ENCODE measurements at places on chromosomes 2 and 18.

DNA sequence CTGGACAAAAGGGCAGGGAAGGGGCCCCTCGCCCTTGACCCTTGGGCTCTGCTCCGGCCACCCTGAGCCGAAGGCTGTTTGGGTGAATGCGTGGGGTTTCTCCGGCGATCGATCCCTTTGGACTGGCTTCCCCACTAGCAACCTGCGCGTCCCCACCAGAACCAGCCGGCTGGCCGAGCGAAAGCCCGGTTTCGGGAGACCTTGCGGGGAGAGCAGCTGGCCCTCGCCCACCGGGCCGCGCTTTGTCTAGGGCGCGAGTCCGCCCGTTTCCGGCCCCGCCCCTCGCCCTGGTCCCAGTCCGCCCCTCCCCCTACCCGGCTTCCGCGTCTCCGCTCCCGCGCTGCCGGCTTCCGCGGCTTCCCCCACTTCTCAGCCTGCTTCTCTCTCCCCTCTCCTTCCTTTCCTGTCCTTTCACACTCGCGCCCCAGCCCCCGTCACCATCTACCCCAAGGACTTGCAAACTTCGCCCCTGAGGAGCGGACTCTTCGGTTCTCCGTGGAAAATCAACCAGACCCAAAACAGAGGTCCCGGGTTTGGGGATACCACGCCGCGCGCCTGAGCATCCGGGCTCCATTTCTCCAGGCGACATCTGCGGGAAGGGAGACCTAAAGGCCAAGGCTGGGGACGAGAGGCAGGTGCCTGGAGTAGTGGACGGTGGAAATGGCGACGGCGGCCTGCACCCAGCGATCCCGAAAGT, 48.0 kb upstream of the ATP6V1B1 start:
- ATAC-seq: peak; percentile 81

GRCh38 chr2:85248773-85249509, 78.8 kb downstream of the TGOLN2 start:
- no peak for ATAC-seq

DNA sequence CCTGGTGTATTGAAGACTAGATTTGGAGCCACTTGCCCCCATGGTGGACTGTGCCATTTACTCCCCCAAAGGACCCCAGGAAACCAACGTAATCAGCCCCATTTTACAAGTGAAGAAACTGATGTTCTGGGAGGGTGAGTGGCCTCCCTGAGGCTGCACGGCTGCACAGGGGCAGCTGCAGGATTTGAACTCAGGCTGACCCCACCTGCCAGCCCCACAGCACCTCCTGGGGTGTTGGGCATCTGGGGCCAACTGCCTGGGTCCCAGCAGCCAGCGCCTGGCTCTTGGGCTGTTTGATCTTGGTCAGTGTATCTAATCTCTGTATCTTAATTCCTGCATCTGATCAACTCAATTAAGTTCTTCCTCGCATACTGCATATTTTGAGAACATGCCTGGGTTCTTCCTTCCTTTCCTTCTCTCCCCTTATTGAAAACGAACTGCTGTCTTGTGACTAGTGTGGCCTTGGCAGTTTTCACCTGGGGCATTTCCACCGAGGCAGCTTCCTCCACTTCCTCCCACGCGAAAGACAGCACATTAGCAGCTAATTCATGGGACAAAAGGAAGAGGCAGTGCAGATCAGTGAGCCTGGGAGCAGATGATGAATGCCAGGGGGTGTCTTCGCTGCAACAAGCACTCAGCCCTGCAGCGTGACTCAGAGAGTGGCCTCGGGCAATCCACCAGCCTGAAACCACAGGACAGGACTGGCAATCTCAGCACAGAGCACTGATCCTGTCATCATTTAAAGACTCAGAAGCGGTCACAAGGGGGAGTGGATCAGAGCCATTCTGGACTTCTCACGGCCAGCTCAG, 184.1 kb upstream of the RAB12 start:
- ATAC-seq: peak; percentile 98

DNA sequence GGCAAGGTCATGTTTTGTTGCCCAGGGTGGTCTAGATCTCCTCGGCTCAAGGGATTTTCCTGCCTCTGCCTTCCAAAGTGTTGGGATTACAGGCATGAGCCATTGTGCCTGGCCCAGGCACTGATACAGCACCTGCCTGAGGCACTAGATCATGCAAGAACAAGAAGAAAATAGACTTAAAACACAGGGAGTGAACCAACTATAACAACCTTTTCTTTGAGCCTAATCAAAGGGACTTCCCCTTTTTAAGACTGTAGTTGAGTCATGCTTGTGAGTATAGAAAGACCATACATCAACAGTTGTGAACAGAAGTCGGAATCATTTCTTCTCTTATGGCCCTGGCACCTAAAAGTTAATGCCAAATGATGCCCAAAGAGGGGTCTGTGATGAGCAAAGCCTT, 47.9 kb upstream of the MAPRE2 start:
- no peak for ATAC-seq

GRCh38 chr2:7272210-7272609, 355.0 kb downstream of the RNF144A start:
- no peak for ATAC-seq

GRCh38 chr2:242075168-242075567, 205.6 kb downstream of the RTP5 start:
- no peak for ATAC-seq
